ENCODE measurements at places on chromosomes 6 and 20.

DNA sequence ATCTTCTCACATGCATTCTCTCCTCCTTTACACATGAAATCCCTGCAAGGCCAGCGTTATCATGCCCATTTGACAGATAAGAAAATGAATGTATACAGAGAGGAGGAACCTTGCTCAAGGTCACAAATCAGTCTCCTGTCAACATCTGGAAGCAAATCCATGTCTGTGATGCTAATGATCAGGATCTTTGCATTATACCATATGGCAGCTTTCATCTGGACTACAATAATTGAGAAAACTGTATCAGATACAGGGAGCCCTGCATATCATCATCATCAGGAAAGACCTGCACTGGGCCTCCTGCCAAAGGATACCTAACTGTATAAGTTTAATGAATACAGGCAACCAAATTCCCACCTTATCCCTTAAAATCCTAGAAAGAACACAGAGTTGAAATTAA is 213.7 kb downstream of the PTPRT start:
- DNase-seq = no peak

- DNase-seq = no peak
Observed at GRCh38 chr6:166439366-166440091, 56.8 kb upstream of the MPC1 start.

- DNase-seq = no peak
Observed at GRCh38 chr6:44230034-44230675, 6.8 kb downstream of the SLC29A1 start.

DNA sequence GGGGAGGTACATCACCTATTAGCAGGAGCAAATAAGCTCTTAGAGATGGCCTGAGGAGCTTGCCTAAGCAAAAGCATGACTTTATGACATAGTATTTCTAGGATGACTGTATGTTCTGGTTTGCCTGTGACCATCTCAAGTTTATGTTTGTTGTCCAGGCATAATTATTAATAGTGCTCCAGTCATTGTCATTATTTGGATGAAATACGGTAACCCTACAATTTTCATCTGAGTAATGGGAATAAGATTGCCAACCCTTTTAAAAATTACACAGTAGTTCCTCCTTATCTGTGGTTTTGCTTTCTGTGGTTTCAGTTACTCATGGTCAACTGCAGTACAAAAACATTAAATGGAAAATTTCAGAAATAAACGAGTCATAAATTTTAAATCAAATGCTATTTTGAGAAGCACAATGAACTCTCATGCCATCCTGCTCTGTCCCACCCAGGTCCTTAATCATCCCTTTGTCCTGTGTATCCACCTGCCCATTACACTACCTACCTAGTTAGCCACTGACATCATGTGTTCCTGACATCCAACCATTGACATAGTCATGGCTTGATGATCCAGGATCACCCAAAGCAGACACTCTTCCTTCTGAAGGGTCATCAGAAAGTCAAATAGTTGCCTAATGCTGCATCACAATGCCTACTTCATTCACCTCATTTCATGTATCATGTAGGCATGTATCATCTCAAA is 27.0 kb upstream of the TFB1M start:
- no peak for DNase-seq

- peak; percentile 23 for DNase-seq
Observed at GRCh38 chr20:23159947-23160318, 73.8 kb upstream of the CD93 start.

- DNase-seq = no peak
Observed at GRCh38 chr6:17536586-17536985, 63.5 kb upstream of the FAM8A1 start.

GRCh38 chr6:44264154-44265006 is 971 bp downstream of the NFKBIE start:
- DNase-seq = no peak

GRCh38 chr6:142918339-142919042 is 26.5 kb downstream of the HIVEP2 start:
- DNase-seq = no peak

DNA sequence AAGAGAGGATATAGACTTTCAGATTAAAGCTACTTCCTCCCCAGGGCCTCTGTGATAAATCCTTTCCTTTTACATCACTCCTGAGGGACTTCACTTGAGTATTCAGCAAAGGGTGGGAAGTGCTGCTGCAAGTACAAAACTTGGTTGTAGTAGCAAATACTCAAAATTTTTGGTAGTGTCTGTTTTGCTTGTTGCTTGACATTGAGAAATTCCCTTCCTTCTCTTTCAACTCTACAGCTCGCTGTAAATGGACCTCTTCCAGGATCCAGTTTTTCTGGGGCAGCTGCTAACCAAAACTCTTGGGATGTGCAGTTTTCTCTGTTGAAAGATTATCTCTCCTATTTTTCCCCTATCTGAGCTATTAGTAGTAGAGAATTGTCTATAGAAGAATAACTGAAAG is 472.0 kb downstream of the CD109 start:
- DNase-seq = no peak

DNA sequence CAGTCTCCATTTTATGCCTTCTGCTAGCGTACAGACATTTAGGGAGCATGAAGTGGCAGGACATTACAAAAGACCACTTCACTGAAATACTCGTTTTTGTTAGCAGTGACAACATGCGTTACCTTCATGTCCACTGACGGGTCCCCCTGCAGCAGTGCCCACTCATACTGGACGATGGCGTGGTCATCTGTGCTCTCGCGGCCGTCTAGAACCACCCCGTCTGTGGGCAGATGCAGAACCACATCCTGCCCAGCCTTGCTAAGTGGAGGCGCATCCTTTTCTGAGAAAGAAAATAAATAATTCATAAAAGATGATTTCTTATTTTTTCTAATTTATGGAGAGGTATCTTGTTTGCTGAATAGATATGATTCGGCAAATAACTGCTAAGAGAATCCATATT is 11.3 kb downstream of the LRP11 start:
- no peak for DNase-seq

Data from NCI-H748 treated with DMSO at 0.1 percent for 48 hours (cell line).